ENCODE measurements at places on chromosomes 6 and 20.

DNA sequence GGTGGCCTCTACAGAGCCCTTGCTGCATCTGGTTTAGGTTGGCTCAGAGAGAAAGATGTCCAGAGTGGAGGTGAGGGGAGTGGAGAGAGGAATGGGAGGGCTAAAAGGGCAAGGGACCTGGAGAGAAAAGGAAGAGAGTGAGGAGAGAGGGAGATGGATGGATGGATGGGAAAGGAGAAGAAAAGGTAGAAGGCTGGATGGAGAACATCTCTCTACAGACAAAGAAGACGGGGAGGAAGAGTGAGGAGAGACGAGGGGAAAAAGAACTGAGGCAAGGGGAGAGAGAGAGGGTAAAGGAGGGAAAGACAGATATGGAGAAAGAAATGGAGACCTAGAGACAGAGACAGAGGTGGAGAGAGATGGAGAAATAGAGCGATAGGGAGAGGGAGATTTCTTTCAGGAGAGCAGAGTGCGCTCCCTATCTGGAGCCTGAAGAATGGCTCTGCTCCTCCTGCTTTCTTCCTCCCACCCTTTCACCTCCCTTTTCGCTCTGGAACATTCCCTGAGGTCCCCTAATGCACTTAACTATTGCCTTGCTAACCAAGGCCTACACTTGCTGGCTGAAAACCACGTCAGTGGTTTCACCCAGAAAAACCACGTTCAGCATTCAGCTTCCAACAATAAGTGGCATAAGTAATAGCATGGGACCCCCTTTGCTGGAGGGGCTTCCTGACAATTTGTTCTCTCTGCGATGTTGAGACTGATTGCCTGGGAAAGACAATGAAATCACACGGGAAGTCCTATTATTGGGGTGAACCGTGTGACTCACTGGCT lies 286.3 kb downstream of the CDH26 start:
- no peak for DNase-seq

DNA sequence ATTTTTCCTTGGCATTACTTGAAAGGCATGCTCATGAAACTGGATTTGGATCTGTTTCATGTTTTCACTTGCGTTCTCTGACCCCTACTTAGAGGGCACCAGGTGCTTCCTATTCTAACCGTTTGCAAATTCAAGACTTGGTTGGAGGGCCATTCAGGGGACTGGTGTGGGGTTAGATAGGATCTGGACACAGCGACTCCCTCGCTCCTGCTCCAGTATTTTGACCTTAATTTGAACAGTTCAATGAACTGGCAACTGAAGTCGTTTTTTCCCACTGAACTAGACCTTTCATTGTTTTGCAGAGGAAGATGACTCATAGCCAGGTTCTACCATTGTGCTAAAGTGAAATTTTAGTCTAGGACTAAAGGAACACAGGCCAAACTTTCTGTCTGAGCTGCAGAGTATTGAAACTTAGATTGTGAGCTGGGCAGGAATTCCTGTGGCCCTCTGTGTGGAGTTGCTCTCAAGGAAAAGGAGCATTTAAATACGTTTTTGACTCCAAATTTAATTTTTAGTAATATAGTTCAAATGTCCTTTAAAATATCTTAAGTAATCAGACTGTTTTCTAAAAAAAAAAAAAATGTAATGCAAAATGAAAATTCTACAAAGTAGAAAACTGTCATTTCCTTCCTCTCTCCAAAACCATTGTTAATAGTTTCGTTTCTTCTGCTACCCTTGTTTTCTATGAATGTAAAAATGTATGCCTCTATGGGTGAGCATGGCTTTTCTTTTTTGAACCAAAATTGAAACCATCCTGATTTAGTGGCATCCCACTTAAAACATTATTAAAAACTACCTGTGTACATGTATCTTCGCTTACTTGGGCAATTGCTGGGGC lies 64.8 kb downstream of the UTRN start:
- DNase-seq = no peak

GRCh38 chr6:31736768-31737314 lies 511 bp upstream of the CLIC1 start:
- no peak for DNase-seq

DNA sequence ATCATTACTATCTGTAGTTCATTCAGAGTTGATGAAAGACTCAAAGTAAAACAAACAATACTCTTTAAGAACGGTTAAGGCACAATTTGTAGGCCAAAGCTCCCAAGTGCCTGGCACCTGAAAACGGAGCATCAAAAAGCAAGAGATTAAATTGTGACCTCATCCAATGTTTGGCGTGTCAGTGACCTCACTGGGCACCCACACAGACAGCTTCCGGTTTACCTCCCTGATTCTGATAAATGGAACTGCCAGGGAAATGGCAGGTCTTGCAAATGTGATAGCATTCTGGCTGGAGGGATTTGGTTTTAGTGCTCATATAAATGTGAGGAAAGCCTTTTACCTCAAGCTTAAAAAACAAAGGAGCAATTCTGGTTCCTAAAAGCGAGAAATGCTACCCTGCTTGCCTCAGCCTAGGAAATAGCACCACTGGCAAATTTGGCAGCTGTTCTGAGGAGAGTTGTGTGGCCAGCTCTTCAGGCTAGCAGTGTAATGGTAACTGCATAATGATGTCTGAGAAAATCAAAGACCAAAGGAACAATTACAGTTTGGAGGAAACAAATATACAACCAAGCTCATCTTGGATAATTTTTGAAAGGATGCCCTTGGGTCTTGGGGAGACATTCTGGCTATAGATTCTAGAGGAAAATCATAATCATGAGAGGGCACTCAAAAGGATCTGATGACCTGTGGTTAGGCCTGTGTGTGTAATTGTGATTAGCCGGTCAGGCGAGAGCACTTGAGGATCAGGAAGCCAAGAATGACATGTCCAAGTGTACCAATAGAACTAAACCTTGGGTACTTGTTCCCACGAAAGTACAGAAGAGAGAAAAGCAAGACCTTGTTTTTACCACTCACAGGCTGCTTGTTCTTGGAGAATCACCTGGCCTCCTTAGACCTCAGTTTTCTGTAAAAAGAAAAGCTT lies 174.3 kb downstream of the TFAP2B start:
- DNase-seq = no peak

DNA sequence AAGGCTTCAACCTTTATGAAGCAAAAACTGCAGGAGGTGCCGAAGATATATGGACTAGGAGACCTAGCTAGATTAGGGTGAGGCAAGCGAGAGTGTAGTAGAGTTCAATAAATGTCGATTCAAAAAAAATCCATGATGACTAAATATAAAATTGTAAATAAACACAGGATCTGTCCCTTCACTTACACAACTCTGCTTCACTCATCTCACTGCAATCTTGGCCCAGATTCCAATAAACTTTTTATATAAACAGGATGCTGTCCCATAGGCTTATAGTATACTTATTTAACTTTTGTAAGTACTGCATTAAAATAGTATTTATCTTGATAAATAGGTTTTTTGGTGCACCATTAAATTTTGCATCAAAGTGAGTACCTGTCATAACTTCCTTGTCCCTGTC lies 648.4 kb upstream of the NRSN1 start:
- no peak for DNase-seq

All from effector CD8-positive, alpha-beta T cell (primary cell).